ENCODE measurements at places on chromosomes 1 and 21.
A peak's percentile ranks its signal among the peaks of the same experiment; 100 is the strongest.

GRCh38 chr1:218945050-218945449 is 228.6 kb upstream of the LYPLAL1 start:
- DNase-seq = no peak

DNA sequence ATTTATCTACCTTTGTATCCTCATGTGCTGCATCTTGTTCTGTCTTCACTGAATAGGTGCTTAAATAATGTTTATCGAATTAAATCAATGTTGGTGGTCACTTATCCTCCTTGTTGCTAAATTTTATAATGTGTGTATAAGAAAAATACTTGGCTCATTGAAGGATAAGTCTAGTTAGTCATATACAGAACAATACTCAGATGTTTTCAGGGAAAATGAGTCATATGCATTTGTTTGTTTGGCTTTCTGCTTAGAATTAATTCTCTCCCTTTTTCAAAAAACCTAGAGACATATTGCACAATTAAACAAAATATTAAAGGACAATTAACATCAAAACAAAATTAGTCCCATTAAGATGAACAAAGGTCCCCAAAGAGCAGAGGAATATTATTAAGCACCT is 89.0 kb downstream of the UBE2U start:
- no peak for DNase-seq

GRCh38 chr1:1554550-1554925 is 14.1 kb upstream of the TMEM240 start:
- no peak for DNase-seq

DNA sequence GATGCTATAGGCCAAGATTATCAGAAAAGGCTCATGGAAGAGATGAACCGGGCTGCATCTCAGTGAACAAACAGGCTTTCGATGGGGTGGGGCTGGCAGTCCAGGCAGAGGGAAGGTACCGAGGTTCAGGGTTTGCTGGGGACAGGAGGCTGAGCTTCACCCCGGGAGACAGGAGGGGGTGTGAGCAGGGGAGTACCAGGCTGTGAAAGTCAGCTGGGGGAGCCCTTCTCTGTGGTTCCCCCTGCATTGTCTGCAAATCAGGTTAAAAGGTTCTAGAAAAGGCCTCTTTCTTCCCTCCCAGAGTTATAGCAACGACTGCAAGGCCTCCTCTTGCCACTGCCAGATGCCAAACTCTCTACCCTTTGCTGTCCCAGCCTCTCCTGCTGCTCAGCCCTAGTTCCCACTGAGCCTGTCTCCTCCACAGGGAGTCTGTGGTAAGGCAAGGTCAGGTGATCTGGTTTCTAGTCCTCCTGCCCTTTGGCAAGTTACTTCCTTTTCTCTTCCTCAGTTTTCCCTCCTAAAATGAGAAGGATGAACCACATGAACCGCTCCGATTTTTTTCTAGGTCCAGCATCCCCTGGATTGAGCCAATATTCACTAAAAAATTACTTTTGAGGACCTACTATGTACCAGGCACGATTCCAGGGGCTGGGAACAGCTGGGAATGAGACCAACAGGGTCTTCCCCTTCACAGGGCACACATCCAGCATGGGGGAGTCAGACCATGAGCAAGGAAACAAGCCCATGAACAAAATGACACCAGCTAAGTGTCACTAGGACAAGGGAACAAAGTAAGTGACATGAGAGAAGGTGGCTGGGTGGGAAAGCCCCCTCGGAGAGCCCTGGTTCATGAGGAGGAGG is 7.2 kb downstream of the LAD1 start:
- DNase-seq = no peak

- no peak for DNase-seq
Observed at GRCh38 chr1:45359882-45360513, 19.8 kb upstream of the MUTYH start.

- no peak for DNase-seq
Observed at GRCh38 chr1:181057079-181057478, 23.3 kb downstream of the MR1 start.

- DNase-seq = peak; percentile 11
Observed at GRCh38 chr1:68959461-68960030, 462.7 kb upstream of the DEPDC1 start.

DNA sequence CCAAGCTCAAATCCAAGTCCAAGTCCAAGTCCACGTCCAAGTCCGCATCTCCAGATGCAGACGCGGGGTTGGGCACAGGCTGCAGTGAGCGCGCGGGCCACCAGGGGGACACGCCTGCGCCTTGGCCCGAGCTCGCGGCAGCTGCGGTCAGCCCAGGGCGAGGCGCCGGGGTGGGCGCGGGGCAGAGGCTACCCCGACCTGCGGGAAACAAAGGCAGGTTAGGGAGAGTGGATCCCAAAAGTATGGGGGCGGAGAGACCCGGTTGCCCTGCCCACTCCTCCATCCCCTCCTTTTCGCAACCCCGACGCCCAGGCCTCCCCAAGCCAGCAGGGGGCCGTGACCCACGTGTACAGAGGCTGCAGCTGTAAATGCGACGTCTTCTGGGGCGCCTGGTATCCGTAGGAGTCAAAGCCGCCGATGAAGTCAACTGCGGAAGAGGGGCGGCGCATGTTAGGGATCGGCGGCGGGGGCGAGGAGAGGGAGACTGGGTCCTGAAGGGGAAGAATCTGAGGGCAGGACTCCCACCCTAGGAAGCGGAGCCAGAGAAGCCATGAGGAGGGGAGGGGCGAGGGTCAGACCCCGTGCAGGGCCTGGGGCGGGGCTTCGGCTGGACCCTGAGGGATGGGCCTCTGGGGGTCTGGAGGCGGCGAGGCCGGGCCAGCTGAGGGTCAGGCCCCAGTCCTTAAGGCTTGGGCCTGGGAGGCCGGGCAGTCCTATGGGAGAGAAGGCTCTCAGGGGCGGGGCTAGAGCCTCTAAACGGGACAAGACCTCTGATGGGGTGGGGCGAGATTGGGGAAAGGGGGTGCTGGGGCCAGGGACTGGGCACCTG is 58.0 kb downstream of the NKAIN1 start:
- no peak for DNase-seq

- no peak for DNase-seq
Observed at GRCh38 chr1:235640580-235640979, 9.0 kb downstream of the GNG4 start.

- DNase-seq = no peak
Observed at GRCh38 chr1:18109058-18109755, 1.6 kb downstream of the IGSF21 start.

GRCh38 chr1:30637183-30637980 is 86.0 kb downstream of the MATN1 start:
- no peak for DNase-seq

- DNase-seq = no peak
Observed at GRCh38 chr1:25990702-25991395, 7.0 kb downstream of the PAFAH2 start.

DNA sequence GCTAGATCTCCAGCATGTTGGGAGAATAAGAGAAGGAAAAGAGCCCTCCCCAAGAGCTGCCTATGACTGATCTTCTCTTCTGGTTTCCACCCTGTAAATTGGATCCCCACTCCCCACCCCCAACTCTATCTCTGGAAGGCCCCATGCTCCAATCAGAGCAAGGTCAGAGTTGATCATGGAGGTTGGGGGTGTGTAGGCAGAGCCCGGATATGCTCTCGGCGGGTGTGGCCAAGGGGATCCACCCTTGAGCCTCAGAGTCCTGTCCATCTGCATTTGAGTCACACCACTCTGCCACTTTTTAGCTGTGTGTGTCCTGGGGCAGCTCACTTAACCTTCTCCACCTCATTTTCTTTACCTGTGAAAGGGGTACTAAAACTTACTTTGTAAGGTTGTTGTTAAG is 79.5 kb downstream of the NAV1 start:
- DNase-seq = no peak

DNA sequence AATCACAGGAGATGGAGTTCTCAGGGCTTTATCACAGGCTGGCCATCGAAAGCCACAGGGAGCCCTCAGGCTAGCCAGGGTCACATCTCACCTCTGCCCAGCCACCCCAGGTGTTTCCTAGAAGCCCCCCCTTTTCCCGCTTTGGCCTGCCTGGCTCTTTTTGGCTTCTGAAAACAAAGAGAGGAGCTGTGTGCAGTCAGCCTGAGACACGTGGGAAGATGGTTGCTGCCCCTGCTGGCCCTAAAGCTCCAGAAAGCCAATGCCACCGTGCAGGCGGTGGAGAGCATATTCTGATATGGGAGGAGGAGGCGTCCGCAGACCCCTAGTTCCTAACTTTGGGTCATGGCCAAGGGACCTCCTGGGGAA is 18.7 kb upstream of the LBR start:
- DNase-seq = no peak

- DNase-seq = peak; percentile 16
Observed at GRCh38 chr1:119275145-119276134, 93.1 kb upstream of the HAO2 start.

DNA sequence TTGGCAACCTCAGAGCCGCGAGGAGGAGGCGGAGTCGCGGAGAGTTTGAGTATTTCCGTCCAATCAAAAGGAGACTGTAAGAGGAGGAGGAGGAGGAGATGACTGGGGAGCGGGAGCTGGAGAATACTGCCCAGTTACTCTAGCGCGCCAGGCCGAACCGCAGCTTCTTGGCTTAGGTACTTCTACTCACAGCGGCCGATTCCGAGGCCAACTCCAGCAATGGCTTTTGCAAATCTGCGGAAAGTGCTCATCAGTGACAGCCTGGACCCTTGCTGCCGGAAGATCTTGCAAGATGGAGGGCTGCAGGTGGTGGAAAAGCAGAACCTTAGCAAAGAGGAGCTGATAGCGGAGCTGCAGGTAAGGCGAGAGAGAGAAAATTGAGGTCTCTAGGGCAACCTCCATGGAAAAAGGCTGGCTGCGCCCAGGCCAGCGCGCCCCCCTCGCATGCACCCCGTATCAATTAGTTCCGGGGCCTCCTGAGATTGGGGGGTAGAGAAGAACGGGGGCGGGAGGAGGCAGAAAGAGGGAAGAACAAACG is at the start of gene PHGDH:
TSS of gene PHGDH (plus strand) at position 131 of the 538 bp plus-strand sequence. CDS start at position 220, 89 bp downstream.
- DNase-seq = peak; percentile 63

- no peak for DNase-seq
Observed at GRCh38 chr21:36419241-36419640, 34.0 kb downstream of the CHAF1B start.

DNA sequence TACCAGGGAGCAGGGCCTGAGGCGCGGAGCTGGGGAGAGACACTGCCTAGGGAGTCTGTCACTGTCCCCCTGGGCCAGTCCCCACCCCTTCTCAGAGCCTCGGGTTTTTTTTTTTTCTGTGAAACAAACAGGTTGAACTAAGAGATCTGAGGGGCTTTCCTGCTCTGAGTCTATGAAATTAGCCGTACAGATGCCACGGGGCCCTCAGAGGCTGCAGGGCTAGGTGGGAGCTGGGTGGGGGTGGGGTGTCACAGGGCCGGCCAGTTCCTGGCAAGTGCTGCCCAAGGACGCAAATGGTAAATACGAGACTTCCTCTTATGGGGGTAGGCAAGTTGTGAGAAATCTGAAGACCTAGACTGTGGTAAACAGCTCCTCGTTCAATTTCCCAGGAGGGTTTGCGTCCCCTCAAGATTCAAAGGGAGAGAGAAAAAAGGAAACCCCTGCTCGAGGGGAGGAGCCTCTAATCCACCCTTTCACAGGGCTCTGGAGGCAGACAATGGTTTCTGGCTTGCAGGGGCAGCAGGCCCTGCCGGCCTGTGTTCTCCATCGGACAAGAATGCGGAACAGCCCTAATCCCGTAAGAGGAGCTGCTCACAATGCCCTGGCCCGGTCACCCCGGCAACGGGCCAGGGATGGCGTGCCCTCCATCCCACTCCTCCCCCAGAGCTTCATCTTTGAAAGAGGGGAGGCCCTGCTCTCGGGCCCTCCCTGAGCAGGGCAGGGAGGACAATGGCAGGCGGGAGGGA is 7.8 kb downstream of the NUAK2 start:
- no peak for DNase-seq

GRCh38 chr1:199723250-199723956 is 304.1 kb upstream of the NR5A2 start:
- DNase-seq = no peak

GRCh38 chr1:186112280-186112679 is 262.8 kb downstream of the TPR start:
- no peak for DNase-seq

- DNase-seq = no peak
Observed at GRCh38 chr1:215523128-215523861, 43.8 kb upstream of the KCTD3 start.

DNA sequence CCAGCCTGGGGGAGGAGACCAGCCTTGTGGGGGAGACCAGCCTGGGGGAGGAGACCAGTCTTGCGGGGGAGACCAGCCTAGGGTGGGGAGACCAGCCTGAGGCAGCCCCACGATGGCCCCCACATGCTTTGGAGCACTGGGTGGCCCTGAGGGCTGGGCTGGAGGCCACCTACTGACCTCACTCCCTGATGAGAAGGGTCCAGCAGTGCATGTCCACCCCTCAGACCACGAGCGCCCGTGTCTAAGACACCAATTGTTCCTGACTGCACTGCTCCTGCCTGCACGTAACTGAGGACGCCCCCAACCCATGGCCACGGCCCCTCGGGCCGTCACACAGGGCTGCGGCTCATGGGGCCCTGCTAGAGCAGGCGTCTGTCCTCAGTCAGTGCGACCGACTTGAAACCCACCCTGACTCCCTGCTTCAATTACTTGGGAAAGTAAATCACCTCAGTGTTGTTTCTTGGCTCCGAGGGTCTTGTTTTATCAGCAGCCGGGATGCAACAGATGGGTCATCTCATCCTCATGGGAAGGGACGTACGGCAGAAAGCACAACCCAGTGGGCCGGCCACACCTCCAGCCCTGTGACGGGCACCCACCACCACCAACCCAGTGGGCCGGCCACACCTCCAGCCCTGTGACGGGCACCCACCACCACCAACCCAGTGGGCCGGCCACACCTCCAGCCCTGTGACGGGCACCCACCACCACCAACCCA is at the start of gene SPATC1L:
TSS of gene SPATC1L (minus strand) at position 550 of the 715 bp plus-strand sequence. CDS start 1,643 bp downstream, outside the sequence.
- no peak for DNase-seq

DNA sequence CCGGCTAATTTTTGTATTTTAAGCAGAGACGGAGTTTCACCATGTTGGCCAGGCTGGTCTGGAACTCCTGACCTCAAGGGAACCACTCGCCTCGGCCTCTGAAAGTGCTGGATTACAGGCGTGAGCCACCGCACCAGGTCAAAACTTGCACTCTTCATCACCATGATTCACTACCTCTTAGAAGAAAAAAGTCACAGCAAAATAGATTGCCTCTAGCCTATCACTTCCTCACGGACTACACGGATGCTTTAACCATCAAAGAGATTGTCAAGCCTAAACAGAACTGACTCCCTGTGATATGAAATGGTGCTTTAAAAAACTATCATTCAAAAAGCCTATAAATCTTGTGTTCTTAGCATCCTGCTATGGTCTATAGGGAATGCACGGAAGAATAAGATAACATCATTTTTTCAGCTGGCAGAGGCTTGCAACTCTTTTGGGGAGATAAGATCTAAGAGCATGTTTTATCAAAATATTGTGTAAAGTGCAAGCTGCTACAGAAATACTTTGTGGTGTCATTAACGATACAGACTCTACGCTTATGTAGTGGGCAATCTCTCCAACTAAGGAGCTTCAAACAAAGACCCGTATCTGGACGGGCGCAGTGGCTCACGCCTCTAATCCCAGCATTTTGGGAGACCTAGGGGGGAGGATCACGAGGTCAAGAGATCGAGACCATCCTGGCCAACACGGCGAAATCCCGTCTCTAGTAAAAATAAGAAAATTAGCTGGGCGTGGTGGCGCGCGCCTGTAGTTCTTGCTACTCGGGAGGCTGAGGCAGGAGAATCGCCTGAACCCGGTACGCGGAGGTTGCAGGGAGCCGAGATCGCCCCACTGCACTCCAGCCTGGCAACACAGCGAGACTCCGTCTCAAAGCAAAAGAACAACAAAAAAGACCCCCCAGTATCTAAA is 966 bp downstream of the TFB2M start:
- DNase-seq = no peak

Measured in T1000 (cell line).